ENCODE measurements at places on chromosomes 5 and 9. TPM values are rescaled to one million over a fixed set of nuclear protein-coding genes. Genes with fewer than 3 reads are reported as not detected.

- no peak for DNase-seq
Measured at GRCh38 chr5:16809010-16809394, 127.1 kb downstream of the MYO10 start.

GRCh38 chr9:82883436-82883835, 179.5 kb downstream of the RASEF start:
- no peak for DNase-seq

- DNase-seq, result no peak
Measured at GRCh38 chr5:31107091-31107518, 86.4 kb upstream of the CDH6 start.

- DNase-seq, result no peak
Measured at GRCh38 chr9:133727277-133727875, 10.8 kb downstream of the SARDH start.

- DNase-seq, result no peak
Measured at GRCh38 chr9:108617676-108618075, 238.1 kb downstream of the ACTL7B start.

DNA sequence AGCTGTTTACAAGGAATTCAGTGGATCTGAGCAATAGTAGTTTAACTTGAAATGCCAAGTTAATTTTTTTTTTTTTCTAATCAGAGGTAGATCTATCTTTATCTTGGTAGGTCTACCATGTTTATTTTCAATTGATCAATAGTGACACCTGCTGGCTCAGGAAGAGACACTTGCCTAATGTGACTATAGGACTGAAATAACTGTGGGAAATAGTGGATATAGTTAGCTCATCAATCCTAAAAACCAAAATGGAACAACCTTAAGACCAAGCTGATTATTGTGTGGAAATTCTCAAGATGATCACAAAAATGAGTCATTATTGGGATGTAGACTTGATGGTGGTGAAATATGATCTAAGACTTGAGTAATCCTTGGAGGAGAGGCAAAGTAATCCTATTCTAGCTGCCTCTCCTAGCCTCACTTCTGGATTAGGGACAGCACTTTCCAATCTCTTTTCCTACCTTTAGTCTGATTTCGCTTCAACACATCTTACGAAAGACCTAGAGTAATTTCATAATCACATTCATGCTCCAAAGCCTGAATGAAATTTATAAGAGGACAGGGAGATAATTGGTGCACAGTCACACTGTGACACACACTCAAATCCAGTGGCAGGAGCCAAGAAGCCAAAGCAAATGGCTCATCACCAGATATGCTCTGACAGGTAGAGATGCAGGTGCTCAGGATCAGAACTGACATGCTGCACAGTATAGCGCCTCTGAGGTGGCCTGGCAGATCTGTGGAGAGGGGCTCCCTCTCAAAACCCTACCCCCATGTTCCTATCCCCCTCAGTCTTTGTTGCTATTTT, 156.3 kb downstream of the HMHB1 start:
- DNase-seq, result peak; percentile 64

DNA sequence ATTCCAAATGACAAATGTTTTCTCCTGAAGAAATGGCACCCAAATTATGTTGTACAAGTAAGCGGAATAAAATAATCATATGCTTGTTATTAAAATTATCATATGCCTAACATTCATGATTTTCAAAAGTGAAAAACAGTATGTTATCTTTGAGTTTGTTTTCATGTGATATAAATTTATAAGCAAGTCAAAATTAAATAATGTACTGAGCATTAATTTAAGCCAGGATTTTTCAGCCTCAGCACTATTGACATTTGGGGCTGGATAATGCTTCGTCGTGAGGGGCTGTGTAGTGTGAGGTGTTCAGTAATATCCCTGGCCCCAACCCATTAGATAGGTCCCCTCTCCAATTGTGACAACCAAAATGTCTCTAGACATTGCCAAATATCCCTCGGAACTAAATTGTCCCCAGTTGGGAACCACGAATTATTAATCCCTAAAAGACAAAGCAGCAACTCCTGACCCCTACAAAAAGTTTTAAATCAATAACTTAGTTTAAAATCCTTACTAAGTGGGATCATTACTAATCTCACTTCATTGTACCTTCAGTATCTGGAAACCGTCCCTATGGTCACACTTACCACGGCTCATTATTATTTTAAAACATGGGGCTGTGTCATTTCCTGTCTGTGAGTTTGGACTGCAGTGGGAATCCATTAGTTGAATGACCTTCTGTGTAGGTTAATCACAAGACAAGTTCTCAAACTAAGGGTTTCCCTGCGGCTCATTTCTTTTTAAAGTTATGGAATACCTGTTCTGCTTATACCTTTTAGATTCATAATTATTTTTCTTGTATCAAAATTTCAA, 1.3 kb upstream of the NNT start:
- DNase-seq, result peak; percentile 12

- peak; percentile 56 for DNase-seq
Measured at GRCh38 chr5:88836195-88836838, 46.7 kb downstream of the MEF2C start.

Gene CSF2
- total RNA-seq, result not detected

Gene ERCC6L2
- 80.9 TPM for total RNA-seq

Gene ZNF483
- total RNA-seq, result 14.2 TPM

GRCh38 chr5:172871982-172872381, 37.9 kb downstream of the ERGIC1 start:
- DNase-seq, result no peak

- no peak for DNase-seq
Measured at GRCh38 chr5:141100243-141100805, at the start of gene PCDHB3. Gene PCDHB3 (plus strand): TSS chr5:141100473. CDS start chr5:141100650, 177 bp downstream.

- peak; percentile 88 for DNase-seq
Measured at GRCh38 chr5:113487781-113488644, at the start of gene MCC. Gene MCC (minus strand): TSS chr5:113488453.

- DNase-seq, result peak; percentile 8
Measured at GRCh38 chr9:115923903-115924668, 229.5 kb upstream of the PAPPA start.

Gene FAM78A
- 8.9 TPM for total RNA-seq

Gene SLC34A1
- total RNA-seq, result 2.2 TPM

Gene SLC25A2
- 1.9 TPM for total RNA-seq

Gene PCDHB7
- total RNA-seq, result 3.6 TPM

- no peak for DNase-seq
Measured at GRCh38 chr5:80740999-80741398, 86.2 kb upstream of the DHFR start.

Gene MELK
- 12.0 TPM for total RNA-seq

GRCh38 chr9:129283705-129284606, 105.9 kb upstream of the IER5L start:
- DNase-seq, result no peak

Gene LRRTM2
- total RNA-seq, result 2.4 TPM

Gene IL33
- 108 TPM for total RNA-seq

GRCh38 chr5:9473624-9474023, 72.3 kb downstream of the SEMA5A start:
- peak; percentile 10 for DNase-seq

- no peak for DNase-seq
Measured at GRCh38 chr9:136211441-136212344, 6.8 kb upstream of the LHX3 start.

Gene CATSPER3
- total RNA-seq, result not detected

Gene SH3GL2
- 3.6 TPM for total RNA-seq

- DNase-seq, result peak; percentile 72
Measured at GRCh38 chr5:31809050-31809870, 170.3 kb downstream of the PDZD2 start.

DNA sequence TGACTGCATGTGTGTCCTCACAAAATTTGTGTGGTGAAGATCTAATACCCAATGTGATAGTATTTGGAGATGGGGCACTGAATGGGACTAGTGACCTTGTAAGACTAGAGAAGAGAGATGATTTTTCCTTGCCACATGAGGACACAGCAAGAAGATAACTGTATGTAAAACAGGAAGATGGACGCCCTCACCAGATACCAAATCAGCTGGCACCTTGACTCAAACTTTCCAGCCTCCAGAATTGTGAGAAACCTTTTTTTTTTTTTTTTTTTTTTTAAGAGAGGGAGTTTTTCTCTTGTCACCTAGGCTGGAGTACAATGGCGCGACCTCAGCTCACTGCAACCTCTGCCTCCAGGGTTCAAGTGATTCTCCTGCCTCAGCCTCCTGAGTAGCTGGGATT, 40.3 kb downstream of the UBTD2 start:
- DNase-seq, result no peak

Gene BTNL3
- not detected for total RNA-seq

DNA sequence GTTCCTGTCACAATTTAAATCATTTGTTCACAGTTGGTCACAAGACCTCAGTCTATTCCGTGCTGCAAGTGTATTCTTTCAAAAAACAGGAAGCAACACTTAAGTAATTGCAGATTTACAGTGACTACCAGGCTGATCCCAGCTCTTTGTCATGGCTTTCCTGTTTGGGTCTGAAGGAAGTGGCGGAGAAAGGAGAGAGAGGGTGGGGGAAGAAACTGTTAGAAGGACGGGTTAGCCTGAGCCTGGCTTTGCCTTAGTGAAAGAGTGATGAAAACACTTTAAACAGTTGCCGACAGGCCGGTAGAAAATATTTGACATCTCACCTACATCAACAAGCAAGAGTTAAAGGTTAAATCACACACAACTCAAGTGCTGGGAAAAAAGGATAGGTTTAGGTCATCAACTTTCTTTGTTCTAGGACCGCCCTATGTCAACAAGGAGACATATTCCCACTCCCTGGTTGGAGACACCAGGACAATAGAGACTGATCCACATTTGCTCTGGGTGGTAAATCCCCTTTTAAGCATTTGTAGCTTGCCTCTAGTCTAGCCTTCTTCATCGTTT, 102.2 kb upstream of the DAB2 start:
- DNase-seq, result peak; percentile 60
